ENCODE measurements at places on chromosomes 16 and 17. TPM values are rescaled to one million over a fixed set of nuclear protein-coding genes. Genes with fewer than 3 reads are reported as not detected.

GRCh38 chr17:8073627-8074484 lies 13.7 kb downstream of the ALOX12B start:
- DNase-seq, result peak; percentile 87

LLGL2 gene
- 4.1 TPM for total RNA-seq

GRCh38 chr17:3818786-3819185 lies 17.8 kb upstream of the ITGAE start:
- DNase-seq, result no peak

C16orf96 gene
- 0.05 TPM for total RNA-seq

DNA sequence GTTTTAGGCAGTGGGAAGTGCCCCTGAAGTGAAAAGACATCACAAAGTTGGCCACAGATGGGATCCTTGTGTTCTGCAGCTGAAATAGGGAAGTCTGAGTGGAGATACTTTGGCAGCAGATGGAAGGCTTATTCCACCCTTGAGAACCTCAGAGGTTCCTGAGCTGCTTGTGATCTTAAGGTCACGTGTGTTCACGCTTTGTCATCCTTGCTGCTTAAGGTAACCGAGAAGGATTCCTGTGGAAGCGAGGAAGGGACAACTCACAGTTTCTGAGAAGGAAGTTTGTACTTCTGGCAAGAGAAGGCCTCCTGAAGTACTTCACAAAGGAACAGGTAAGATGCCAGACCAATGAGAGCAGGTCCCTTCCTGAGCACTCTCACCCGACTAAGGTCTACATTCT lies 12.2 kb downstream of the ADAP2 start:
- no peak for DNase-seq

DNA sequence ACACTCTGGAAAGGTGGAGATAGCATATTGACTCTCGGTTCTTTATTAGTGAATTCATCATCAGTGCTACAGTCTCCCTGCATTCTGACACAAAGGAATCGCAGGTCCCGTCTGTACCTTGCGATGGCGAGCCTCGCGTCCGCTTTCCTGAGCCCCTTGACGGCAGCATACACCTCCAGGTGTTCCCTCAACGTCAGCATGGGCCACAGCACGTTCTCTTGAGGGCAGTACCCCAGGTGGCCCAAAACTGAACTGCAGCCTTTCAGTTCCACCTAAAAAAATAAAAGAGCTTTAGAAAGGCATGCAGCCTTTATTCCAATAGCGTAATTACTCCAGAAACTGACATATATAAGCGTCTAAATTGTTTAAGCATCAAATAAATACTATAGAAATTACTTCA lies 24.2 kb upstream of the ABCA9 start:
- DNase-seq, result no peak

GRCh38 chr17:76255801-76256429 lies 9.2 kb upstream of the UBALD2 start:
- DNase-seq, result peak; percentile 25

SMIM36 gene
- not detected for total RNA-seq

CEP295NL gene
- 0.60 TPM for total RNA-seq

DNA sequence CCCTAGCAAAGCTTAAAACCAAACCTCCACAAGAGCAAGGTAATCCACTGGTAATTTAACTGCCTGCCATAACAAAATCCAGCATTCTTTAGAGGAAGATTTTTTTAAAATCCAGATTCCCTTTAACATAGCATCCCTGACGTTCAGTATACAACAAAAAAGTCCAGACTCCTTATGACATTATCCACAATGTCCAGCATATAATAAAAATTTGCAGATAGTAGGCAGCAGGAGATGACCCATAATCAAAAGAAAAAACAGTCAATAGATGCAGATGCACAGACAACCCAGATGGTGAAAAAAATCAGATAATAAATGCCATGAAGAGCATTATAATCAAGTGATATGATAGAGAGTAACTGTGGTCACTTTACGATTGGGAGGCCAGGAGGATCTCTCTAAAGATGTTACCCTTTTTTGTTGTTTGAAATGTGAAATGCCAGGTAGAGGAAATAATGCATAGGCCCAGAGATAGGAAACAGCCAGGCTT lies 33.2 kb downstream of the MRC2 start:
- no peak for DNase-seq

DNA sequence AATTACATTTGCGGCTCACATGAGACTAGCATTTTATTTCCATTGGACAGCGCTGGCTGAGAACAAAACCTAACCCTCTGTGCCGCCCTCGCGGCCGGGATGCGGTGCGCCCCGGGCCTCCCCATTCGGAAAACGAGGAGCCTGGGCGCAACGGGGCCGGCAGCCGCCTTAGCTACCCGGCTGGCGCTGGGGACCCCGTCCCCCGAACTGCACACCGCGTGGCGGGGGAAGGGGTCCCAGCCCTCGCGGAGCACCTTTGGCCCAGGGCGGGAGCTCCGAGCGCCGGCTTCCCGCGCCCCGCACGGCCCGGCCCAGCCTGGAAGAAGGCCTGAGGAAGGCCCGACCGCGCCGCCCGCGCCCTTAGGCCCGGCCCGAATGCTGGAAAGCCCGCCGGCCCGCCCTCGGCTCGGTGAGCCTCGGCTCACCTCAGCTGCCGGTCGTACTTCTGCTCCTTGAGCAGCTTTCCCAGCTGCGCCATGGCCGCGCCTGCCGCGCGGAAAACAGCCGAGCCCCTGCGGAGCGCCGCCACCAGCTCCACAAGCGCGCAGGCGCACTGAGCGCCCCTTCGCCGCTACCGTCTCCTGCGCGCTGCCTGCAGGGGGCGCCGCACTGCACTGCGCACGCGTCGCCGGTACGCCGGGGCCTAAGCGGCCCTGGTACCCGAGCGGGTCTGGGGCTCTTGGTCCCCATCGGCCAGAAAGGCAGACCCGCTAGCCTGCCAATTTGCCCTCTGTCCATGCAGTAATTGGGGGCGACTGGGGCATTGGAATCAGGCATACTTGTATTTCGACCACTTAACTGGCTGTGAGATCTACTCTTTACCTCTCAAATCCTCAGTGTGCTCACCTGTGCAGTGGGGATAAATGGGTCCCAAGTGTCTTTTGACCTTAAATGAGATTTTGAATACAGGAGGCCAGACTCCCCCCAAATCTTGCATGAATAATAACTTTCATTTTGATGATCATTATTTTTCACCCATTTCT lies at the start of gene NAE1:
Gene NAE1 (minus strand): TSS at position 555 of the 983 bp plus-strand sequence. CDS start 77 bp downstream, at position 478.
- peak; percentile 94 for DNase-seq

DNA sequence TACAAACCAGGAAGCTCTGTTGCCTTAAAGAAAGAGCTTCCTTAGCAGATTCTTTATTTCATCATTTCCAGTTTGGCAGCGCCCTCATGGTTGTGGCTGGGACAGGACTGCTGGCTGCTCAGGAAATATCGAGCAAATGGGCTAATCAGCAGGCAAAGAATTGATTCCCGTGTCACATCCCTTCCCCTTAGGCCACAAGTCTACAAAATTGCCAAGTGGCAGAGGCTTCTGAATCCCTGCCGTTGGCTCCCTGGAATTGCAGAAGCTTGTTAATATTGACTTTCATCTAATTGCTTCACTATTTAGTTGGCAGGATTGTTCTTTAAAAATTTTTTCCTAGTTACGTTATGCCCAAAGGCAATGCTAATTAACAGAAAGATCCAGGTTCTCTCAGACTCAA lies 456.3 kb upstream of the ERCC4 start:
- no peak for DNase-seq

- peak; percentile 75 for DNase-seq
Observed at GRCh38 chr17:58447039-58447975, 30.0 kb upstream of the RNF43 start.

DNA sequence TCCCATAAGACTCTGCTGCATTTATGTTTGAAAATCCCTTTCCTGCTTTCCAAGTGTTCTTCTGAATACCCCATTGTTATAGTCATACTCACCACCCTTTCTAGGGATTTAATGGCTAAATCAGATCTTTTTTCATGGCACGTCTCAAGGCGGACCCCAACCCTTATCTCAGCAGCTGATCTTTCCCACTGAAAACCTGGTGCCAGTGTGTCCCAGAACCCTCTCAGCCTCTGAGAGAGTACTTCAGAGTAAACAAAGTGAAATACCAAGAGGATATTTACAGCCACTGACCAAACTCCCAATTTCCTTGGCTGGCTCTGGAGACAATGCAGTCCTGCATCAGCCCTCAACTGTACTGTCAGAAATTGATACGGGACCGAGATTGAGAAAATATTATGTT lies 101.7 kb downstream of the TMEM100 start:
- no peak for DNase-seq

DNA sequence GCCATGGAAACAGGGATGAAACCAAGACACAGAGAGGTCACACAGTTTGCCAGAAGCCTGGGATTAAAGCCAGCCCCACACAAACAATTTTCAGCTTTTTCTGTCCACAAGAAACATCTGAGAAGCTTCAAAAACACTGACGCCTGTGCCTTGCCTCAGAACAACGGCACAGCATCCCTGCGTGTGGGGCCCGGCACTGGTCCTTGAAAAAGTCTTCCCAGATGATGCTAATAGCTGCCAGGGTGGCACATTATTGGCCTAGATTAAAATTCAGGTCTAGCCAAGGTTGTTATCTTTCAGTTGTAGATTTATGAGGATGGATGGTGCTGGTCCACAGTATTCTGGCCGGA lies 321.4 kb downstream of the HAPSTR1 start:
- no peak for DNase-seq

DNA sequence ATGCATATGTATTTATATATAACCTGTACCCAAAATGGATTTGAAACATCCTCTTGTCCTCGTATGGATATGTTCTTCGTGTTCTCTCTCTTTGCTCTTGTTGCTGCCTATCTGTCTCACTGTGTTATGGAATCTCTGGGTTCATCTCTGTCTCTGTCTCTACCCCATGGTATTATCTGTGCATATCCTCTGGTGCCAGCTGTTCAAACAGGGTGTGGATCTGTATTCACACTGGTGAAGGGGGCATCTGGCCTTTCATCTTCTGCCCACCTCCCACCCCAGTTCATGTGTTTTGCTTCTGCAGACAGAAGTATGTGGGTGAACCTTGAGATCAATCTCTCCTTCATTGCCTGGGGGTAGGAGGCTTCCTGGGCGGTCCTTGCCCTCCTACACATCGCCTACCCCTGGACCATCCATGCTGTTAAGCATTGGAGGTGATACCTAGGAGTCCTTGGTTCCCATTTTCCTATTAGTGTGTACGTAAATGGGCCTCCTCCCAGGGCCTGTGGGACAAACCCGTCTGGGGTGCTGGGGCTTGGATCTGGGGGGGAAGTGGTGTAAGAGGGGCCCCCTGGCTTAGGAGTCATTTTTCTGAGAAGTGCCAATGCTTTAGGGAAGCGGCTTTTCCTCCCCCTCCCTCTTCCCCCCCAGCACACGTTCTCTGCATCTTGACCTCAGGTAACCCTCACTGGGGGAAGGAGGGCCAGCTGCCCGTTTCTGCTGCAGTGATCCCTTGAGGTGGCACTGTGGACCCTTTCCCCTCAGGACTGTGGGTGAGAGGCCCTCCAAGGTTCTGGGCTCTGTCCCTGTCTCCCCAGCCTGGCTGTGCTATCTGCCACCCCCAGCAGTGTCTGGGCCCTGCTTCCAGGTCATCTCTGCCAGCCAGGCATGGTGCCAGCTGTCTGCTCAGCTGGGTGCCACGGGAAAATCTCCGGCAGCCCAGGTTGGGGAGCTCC lies 21.1 kb downstream of the RARA start:
- DNase-seq, result peak; percentile 87

DNA sequence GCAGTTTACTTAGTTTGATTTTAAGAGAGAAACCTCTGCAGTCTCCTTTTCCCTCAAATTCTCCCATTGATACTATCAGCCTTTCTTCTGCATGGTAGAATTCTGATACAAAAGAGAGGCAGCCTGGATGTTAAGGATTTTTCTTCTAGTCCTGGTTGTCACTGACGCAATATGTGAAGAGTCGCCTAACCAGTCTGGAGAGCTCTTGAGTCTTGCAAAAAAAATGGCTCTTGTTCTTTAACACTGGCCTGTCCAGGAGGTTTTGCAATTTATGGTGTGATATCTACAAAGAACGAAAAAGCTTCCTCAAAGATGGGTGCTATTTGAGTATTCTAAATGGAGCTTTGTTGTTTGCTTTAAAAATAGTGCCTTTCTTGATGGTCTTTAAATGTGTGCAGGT lies 28.9 kb downstream of the COX10 start:
- DNase-seq, result no peak

NUPR1 gene
- total RNA-seq, result 49.6 TPM

DNA sequence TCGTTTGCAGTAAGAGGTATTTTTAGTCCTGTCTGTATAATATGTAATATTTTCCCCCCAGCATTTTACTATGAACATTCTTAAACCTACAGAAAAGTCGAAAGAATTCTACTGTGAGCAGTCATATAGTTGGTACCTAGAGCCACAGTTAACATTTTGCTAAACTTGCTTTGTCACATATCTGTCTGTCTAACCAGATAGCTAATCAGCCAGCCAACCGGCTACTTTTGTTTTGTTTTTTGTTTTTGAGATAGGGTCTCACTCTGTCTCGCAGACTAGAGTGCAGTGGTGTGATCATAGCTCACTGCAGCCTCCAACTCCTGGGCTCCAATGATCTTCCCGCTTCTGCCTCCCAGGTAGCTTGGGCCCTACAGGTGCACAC lies 73.3 kb downstream of the ABCC1 start:
- no peak for DNase-seq

GRCh38 chr17:77375917-77376651 lies 235.3 kb downstream of the SEC14L1 start:
- no peak for DNase-seq

FLCN gene
- 56.4 TPM for total RNA-seq

KRTAP17-1 gene
- total RNA-seq, result not detected

GRCh38 chr17:55794725-55795482 lies 44.1 kb downstream of the PCTP start:
- DNase-seq, result no peak

DNA sequence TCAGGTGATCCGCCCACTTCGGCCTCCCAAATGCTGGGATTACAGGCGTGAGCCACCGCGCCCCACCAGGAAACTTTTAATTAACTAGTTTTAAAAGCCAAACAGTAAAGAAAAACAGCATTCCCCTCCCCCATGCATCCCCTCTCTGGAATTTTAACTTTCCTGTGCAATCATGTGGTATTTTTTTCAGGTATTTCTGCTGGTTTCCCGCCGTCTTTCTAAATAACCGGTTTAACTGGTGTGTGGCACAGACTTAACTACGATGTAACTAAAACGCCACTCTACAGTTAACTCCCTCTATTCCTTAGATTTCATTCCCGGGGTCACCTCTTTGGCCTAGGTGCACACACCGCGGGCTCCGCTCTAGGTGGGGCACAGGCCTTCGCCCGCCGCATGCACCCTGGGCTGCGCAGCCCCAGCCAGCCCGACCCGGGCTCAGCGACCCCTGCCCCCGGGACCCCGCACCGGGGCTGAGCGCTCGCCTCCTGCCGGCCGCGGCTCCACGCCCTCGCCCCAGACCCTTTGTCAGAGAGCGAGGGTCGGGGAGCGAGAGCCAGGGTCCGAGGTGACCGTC lies 15.1 kb upstream of the UTP6 start:
- no peak for DNase-seq

DNA sequence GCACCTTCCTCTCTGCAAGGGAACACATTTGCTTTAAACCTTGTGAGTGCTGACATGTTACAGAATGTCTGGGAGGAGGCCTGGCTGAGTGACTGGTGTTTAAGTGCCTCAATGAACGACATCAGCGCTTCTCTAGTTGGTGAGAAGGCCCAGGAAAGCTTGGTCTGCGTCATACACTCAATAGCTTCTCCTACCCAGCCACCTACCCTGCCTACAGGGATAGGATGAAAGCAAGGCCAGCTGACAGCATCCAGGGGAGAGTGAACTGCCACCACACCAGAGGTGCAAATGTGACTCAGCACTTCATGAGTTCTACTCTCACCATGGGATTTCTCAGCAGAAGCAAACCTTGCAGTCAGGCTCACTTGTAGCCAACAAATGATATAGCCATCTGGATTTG lies 31.7 kb upstream of the CFAP20 start:
- no peak for DNase-seq
